Panc1 (cell line): ENCODE measurements at places on chromosomes 16 and 17. TPM values are rescaled to one million over a fixed set of nuclear protein-coding genes. Genes with fewer than 3 reads are reported as not detected.

ALOX12 gene
- total RNA-seq, result not detected

HEATR3 gene
- total RNA-seq, result 18.6 TPM

DNA sequence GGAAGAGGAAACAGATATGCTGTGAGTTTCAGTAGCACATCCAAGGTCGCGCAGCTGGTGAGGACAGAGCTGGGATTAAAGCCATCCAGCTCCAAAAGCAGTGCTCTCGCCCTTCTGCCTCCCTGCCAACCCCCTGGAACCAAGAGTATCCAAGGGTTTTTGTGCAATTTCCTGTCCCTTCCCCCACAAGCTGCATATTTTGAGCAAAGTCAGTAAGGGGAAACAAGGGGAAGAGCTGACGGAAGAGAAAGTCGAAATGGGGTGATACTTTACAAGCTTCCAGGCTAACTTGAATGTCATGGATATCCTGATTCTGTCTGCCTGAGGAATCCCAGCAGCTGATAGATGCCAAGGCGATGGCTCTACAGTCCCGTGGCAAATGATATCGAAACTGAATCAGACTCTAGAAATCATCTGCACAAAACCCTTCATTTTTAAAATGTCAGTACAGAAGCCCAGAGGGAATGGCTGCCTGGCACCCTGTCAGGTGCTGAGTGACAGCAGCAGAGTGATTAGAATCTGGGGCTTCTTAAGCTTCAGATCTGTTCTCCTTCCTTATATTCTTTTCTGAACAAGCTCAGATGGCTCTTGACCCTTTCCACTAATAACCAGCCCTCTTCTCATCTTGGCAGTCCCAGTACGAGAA is 42.9 kb upstream of the TEKT3 start:
- DNase-seq, result no peak

GRCh38 chr16:65739518-65739917 is 617.7 kb upstream of the CDH11 start:
- no peak for DNase-seq

GRCh38 chr16:54107583-54108202 is 178.9 kb downstream of the IRX3 start:
- no peak for DNase-seq

- DNase-seq, result no peak
Measured at GRCh38 chr16:66846266-66846665, 2.1 kb downstream of the CA7 start.

GRCh38 chr16:69040144-69040909 is 65.1 kb upstream of the HAS3 start:
- DNase-seq, result no peak

DNA sequence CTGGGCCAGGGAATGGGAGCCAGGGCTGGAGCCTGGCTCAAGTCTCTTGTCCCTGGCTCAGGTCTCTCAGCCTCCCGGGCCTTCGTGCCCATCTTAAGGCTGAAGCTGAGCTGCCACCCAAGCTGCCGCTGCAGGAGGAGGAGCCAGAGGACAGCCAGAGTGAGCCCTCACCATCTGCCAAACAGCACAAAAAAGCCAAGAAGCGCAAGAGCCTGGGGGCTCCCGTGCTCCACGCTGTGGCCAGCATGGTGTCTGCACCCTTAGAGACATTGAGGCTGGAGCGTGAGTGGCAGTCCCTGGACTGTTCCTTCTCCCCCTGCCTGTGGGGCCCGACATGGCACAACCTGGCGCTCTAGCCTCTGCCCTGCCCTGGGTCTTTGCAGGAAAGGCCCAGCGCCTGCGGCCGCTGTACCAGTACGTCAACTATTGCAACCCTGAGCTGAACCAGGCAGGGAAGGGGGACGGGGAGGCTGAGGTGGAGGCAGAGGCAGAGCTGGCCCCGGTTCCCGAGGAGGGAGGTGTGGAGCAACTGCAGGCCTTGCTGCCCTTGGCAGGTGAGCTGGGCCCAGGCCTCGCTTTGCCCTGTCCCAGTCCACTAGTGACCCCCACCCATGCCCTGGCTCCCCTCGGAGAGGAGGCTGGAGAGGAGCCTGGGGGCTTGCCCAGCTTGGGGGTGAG is 1.3 kb downstream of the C16orf86 start:
- peak; percentile 60 for DNase-seq

- no peak for DNase-seq
Measured at GRCh38 chr17:58870747-58871146, 115.1 kb downstream of the PPM1E start.

- DNase-seq, result no peak
Measured at GRCh38 chr16:31467151-31467773, 4.7 kb upstream of the TGFB1I1 start.

DNA sequence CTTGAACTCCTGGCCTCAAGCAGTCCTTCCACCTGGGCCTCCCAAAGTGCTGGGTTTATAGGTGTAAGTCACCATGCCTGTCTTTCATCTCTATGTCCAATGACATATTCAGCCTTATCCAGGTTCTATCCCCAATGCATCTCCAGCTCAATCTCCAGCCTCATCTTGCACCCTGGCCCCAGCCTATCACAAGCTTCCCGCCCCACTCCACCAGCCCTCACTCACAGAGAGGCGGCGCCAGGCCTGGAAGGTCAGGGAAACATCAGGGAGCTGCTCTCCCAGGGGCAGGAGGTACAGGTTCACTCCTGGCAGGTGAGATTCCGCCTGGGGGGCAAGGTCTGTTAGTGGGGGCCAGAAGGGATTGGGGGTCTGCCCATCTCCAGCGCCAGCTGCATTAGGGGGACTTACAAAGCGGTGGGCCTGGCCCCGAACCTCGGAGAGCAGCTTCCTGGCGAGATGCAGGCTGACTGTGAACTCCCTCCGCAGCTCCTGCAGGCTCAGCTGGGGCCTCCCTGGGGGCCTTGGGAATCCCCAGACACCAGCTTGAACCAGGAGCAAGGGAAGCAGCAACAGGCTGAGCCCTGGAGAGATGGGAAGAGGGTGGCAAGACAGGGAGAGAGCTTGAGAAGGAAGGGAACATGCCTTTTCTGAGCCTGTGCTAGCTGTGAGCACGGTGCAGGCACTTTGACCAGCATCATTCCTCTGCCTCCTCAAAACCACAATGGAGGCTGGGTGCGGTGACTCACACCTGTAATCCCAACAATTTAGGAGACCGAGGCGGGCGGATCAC is 3.0 kb downstream of the IL27 start:
- no peak for DNase-seq

- DNase-seq, result peak; percentile 78
Measured at GRCh38 chr17:74042744-74043486, 160.6 kb upstream of the RPL38 start.

GRCh38 chr16:30394592-30395154 is 547 bp upstream of the ZNF48 start:
- DNase-seq, result no peak

DNA sequence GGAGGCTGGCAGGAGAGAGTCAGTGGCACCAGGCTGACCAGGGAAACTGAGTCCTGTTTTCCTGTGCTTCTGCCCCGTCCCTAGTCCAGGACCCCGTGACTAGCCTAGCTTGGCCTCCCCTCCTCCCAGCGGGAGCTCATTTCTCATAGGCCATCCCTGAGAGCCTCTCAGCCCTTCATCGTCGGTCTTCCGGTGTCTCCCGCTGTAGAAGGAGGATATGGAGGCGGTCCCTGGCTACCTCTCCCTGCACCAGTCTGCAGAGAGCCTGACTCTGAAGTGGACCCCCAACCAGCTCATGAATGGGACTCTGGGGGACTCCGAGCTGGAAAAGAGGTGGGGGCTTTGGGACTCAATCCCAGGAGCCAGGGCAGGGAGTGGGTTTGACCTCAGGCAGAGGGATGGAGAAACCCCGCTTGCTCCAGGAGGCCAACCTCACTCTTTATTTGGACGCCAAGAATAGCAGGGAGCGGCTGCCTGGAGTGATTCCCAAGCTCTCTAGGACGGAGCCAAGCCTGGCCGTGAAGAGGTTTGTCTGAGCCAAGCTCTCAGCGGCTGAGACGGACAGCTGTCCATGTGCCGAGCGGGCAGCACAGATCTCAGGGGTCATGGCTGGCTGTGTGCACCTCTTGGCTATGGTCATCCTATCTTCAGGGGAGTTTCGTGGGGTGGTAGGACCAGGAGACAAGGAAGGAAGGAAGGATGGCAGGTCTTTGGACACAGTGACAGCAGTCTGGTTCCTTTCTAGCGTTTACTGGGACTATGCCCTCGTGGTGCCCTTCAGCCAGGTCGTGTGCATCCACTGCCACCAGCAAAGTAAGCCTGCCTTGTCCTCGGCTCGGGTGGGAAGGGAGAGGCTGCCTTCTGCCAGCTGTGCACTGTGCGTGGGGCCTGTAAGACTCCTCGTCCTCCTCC is 26.8 kb downstream of the SGSM2 start:
- no peak for DNase-seq
